BJ (cell line): ENCODE measurements at places on chromosomes 5 and 9. TPM values are rescaled to one million over a fixed set of nuclear protein-coding genes. Genes with fewer than 3 reads are reported as not detected.
A peak's percentile ranks its signal among the peaks of the same experiment; 100 is the strongest.

The OTULIN gene
- 8.5 and 10.1 TPM in 2 replicates for polyA plus RNA-seq

The GLRA1 gene
- not detected in 2 replicates for polyA plus RNA-seq

The PDZD2 gene
- 0.06 TPM in 1 of 2 replicates, not detected in the other for polyA plus RNA-seq

The CDX1 gene
- 0.39 and 0.97 TPM in 2 replicates for polyA plus RNA-seq

The ACTBL2 gene
- polyA plus RNA-seq: 0.05 and 0.07 TPM in 2 replicates

The ITGA1 gene
- 35.2 and 53.0 TPM in 2 replicates for polyA plus RNA-seq

The RAD17 gene
- polyA plus RNA-seq: 18.0 and 23.2 TPM in 2 replicates

The INIP gene
- polyA plus RNA-seq: 10.9 and 23.8 TPM in 2 replicates

DNA sequence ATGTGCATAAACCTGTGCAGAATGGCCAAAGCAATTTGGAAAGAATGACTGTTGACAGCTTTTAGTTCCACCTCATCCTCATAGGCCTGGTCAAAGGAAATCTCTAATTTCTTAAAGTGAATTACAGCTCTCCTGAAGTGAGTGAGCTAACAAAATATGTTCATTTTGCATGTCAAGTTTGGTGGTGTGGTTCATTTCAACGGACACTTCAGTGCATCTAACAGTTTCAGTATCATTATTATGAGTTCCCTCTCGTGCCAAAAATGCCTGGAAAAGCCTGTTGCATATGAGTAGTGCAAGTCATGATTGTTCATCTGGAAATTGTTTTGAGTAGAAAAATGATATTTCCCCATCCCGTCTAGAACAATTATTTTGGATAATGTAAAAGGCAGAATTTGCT, 53.2 kb upstream of the HMHB1 start:
- no peak for DNase-seq

DNA sequence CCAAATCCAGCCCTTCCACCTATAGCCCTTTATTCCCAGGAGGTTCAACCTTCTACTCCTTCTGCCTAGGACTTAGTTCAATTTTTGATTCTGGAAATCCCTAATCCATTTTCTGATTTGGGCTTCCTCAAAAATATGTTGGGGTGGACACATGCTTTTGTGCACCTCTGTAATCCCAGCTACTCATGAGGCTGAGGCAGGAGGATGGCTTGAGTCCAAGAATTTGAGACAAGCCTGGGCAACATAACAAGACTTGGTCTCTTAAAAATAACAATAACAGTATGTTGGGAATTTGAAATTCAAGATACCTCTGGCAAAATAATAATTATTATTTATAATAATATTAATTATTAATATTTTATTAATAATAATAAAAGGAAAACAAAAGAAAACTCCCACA, 188.7 kb upstream of the TLE4 start:
- no peak for DNase-seq

DNA sequence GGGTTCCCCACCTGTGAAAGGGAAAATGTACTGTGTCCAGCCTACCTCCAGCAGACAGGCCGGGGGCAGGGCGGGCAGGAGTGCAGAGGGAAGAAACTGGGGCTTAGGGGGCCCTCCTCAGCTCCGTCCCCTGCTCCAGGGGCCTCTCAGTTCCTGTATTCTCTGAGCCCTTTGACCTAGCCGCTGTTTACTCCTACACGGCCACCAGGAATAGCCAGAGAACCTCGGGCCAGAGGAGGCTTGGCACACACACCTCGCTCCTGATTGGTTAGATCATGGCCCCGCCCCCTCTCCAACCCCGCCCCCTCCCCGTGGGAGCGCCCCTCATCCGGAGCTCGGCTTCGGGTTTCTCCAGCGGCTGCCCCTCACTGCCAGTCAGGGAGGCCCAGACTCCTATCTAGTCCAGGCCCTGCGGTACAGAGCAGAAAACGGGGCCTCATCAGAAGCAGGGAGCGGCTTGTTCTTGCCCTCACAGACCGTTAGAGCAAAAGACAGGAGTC, 2.2 kb downstream of the ST6GALNAC6 start:
- DNase-seq: no peak

GRCh38 chr5:38607930-38608564, 51.6 kb upstream of the LIFR start:
- no peak for DNase-seq

DNA sequence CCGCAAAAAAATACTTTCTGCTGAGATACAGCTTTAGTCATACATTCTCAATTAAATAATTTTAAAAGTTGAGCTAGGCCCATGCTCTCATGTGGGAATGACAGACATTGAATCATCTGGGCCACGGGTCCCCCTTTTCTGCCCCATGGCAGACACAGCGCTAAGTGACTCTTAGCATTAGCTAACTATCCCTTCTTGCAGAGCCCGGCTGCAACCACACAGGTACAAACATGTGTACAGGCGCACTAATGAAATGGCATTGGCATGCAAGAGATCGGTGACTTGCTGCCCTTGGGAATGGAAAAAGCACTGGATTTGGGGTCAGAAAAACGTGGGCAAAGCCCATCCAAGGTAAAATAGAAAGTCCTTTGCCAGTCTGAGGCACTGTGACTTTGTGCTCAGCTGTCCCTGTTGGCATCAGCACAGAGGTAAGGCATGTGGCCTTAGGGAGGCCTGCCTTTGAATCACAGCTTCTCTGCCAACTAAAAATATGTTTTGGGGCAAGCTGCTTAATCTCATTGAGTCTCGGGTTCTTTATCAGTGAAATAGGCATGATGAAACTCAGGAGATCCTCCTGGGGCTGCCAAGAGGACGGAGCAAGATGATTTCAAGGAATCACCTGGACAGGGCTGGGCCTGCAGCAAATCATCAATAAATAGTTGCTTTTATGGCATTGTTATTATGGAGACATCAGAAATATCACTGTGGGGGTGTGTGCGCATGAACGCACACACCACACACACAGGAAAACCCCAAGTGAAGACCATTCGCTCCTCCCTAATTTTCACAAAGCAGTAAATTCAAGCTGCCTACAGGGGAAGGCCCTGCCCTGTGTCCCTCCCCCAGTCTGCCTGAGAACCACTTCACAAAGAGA, 54.2 kb downstream of the WHRN start:
- no peak for DNase-seq

DNA sequence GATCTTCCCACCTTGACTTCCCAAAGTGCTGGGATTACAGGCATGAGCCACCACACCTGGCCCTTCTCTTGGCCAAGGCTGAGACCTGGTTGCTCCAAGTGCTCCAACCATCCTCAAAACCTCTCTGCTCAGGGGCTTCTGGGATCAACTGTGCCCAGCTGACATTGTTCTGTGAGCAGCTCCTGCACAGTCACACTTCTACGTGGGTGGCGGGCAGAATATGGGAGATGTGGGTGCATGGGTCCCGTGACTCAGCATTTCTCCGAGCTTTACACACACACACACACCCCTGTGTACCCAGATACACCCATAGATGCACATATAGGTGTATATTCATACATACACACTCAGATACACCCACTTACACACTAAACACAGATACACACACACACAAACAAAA, 10.5 kb upstream of the MYORG start:
- no peak for DNase-seq

DNA sequence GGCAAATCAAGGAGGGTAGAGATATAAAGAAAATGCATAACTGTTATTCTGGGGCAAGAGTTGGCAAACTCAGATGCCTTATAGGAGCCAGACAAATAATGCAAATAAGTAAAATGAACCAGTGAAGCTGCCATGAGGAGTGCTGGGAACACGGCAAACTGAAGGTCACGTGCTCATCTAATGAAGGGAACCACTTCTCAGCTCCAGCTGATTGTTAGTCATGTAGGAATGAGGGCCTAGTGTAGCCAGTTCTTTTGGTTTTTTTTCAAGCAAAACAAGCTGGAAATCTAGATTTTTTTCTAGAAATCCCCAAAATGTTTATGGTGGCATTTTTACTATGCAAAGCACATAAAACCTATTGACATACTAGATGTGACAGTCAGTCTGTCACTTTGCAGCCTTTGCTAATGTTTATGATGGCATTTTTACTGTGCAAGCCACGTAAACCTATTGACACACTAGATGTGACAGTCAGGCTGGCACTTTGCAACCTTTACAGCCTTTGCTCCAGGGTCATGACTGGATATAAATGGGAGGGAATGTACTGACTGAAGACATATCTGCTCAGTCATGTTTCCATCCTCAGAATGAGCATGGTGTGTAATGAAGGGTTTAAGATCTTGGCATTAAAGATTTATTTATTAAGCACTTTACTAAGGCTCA, 39.4 kb downstream of the RUSC2 start:
- DNase-seq: no peak

- DNase-seq: no peak
Observed at GRCh38 chr9:89104821-89105220, 73.8 kb downstream of the SHC3 start.

DNA sequence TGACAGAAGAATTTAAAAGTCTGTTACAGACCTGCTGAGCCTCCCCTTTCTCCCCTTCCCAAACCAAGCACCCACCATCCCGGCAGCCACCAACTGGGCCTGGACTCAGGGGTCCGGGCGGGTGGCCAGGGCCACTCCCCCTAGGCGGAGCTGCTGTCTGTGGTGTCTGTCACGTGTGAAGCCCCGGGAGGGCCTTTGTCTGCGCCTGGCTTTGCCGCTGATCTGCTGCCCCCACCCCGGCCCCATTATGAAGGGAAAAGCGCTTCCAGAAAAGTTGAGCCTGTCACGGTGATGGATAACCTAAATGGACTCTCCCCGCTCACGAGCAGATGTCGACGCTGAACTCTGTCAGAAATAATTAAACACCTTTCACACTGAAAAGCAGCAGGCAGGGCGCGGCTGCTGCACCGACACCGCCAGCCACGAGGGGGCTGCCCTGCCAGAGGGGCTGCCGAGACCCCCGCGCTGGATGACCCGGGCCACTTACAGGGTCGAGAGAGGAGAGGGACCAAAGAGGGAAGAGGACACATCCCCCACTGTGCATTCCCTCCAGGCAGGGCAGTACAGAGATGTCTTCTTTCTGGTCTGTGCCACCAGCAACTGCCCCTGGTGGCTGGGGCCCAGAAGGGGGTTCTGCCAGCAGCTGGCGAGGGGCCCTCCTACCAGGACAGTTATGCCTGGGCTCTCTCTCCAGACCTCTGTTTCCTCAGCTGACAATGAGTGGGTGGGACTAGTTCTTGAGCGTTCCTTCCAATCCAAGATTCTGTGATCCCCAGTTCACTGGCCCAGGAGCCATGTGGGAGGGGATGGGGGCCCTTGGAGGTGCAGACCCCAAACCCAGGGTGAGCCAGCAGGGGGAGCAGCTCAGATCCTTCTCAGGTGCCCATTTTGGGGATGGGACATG, 36.0 kb upstream of the BARHL1 start:
- no peak for DNase-seq

- no peak for DNase-seq
Observed at GRCh38 chr5:4212981-4213819, 617.6 kb downstream of the IRX1 start.

DNA sequence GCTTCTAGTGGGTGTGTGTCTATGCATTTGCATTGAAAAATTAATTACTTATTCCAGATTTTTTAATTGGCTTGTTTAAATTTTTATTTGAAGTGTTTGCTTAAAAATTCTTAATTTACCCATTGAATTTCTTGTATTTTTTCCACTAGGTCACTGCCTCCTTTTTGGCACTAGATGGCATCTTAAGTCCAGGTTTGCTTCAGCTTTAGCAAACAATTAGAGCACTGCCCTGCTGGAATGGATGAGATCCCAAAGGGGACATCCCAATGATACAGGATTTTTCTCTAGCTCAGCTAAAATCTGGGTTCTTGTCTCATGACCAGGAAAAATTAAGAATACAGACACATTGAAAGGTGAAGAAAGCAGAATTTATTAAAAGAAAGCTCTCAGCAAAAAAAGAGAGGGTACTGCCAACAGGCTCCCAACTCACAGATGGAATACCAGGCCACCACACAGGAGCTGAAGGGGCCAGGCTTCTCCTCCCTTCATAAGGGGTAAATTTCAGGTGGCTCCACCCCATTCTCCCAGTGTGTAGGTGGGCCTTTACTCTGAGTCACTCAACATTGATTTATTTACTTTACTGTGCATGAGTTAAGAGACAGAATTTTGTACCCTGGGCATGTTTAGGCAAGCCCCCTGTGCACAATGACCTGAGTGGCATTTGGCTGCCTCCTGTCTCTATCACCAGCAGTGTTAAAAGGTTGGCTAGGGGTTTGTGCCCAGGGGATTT, 532.4 kb downstream of the ANXA1 start:
- DNase-seq: peak; percentile 1

DNA sequence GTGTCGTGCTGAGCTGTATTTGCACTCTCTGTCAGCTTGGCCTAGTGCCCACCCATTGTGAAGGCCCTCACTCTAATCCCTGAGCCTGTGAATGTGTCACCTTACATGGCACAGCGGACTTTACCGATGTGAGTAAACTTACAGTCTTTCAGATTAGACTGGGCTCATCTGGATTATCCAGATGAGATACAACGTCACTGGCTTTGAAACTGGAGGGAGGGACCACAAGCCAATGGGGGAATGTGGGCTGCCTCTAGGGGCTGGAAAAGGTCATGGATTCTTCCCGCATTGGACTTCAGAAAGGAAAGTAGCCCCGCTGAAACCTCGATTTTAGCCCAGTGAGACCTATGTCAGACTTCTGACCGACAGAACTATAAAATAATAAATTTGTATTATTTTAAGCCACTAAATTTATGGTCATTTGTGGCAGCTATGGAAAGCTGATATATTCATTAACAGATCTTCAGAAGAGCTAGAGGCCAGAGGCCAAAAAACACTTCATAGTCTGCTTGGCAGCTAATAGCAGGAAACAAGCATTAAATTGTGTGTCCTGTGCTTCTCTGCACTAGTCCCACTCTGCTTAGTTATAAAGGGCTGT, 139.0 kb upstream of the GAS1 start:
- no peak for DNase-seq
